Stimulated activated CD8-positive, alpha-beta memory T cell treated with anti-CD3 and anti-CD28 coated beads, Interleukin-2, amount 100 ng/mL, for 1 hour (primary cell): ENCODE measurements at places on chromosomes 3 and 15.

GRCh38 chr3:111808439-111808838 lies 50.6 kb upstream of the PHLDB2 start:
- DNase-seq, result no peak

GRCh38 chr3:149460117-149460516 lies 14.4 kb upstream of the TM4SF4 start:
- DNase-seq, result no peak

GRCh38 chr3:13708301-13708700 lies 159.4 kb downstream of the FBLN2 start:
- no peak for DNase-seq

- no peak for DNase-seq
These were observed 195.4 kb downstream of the GOLGA6L6 start for GRCh38 chr15:20346082-20346805.

DNA sequence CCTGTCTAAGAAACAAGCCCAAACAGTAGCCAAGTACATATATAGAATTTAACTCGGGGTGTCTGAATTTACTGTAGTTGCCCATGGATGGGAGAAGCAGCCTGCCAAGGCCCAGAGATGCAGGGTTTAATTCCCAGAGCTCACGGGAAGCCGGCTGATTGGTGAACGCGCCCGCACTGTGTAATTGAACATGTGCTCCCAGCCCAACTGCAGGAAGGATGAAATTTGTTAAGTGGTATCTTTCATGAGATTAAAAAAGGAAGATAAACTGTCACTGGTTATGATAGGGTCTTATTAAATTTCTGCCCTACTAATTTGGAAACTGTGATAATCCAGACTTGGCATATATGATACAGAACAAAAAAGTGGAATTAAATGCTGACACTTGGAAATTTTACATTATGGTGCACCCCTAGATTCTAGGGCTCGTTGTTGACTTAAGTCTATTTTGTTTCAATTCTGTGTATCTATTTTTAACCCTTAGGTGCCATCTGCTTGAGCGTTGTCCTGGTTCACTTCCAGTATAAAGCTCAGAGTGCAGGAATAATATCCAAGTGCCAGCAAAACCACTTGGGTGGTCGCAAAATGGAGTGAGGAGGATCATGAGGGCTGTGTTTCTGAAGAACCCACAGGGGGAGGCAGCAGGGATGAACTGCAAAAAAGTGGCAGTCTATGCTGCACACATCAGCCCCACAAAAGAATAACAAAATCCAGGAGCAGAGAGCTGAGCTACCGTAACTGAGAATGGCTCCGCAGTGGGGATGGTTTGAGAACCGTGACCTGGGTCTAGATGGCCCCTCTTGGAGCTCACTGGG lies 13.8 kb upstream of the TMC3 start:
- no peak for DNase-seq

DNA sequence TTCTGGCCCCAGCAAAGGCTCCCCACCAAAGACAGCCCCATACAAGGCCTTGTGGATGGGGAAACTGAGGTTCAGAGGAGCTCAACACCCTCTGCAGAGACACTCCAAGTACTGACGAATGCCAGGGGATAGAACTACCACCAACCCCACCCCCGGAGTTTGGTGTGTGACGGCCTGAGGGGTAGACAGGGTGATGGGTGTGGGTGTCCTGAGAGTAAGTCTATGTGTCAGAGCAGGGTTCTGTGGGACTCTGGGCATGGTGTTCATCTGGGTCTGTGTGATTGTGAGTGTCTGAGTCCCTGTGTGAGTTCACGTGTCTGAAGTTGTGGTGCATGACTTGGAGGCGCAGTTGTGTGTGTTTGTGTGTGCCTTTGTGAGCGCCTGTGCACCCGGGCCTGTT lies 7.4 kb downstream of the PTH1R start:
- no peak for DNase-seq

- no peak for DNase-seq
These were observed 390.3 kb downstream of the GABRB3 start for GRCh38 chr15:26382444-26383072.

GRCh38 chr3:27905625-27906024 lies 183.5 kb upstream of the EOMES start:
- peak; percentile 42 for DNase-seq

GRCh38 chr3:106303766-106304165 lies 435.0 kb upstream of the CBLB start:
- no peak for DNase-seq

DNA sequence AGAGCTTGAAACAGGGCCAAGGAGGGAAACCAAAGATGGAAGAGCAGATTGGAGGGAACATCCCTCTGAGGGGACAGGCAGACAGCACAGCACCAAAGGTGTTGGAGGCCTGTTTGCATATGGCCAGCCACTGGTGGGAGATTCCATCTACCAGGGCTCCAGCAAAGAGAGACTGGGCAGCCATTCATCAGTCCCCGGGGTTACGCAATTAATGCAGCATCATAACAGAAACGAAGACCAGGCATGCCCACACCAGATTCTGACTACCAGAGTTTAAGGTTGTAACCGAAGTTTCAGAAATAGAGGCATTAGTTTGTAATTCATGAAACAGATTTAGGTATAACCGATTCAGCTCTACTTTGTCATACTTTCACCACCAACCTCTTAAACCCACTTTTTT lies 58.1 kb downstream of the COL8A1 start:
- no peak for DNase-seq

DNA sequence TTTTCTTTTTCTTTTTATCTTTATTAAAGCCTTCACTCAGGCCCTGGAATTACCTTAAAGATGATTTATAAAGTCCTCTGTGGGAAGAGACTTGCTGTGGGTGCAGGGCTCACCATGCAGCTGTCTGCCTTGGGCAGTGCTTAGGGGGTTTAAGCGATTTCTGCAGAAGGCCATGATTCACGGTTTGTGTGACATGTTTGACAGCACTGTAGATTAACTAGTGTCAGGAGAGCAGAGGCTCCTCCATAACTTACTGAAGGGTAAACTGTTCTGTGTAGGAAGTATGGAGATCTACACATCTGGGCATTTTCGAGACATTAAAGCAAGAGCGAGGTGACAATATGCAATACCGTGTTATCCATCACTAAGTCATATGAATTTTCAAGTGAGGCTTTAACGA lies 137.7 kb downstream of the LRIG1 start:
- no peak for DNase-seq

GRCh38 chr15:31263751-31264558 lies 62.7 kb upstream of the KLF13 start:
- DNase-seq, result peak; percentile 60

- DNase-seq, result no peak
These were observed 276.8 kb downstream of the ULK4 start for GRCh38 chr3:41684797-41685735.

DNA sequence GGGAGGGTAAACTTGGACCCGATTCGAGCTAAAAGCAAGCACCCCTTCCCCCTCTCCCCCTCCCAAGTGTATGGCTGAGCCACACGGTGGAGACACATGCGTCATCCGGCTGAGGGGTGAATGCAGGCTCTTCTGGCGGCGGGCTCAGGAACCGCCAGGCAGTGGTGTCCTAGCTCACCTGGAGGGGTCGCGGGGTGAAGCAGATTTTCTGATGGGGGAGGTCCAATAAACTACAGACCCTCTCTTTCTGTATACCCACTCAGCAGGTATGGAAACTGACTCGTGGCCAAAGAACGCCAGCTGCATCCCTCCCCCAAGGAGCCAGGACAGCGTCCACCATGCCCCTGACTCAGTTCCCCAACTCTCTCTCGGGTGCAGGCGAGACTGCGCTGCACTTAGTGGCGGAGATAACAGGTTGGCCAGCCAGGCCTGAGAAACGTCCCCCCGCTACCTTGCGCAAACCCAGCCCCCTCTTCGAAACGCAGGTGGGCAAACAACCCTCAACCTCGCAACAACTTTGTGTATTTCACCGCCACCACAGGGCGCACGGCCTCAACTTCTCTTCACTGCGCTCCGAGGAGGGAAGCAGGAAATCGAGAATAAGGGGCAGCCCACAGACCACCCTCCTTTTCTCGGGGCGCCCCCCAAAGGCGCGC lies 1.3 kb downstream of the MAGI1 start:
- no peak for DNase-seq

GRCh38 chr15:31024330-31024729 lies 32.9 kb upstream of the MTMR10 start:
- no peak for DNase-seq

GRCh38 chr15:28895146-28895545 lies 9.4 kb downstream of the APBA2 start:
- no peak for DNase-seq

GRCh38 chr3:142884531-142884930 lies 4.4 kb downstream of the PCOLCE2 start:
- no peak for DNase-seq

DNA sequence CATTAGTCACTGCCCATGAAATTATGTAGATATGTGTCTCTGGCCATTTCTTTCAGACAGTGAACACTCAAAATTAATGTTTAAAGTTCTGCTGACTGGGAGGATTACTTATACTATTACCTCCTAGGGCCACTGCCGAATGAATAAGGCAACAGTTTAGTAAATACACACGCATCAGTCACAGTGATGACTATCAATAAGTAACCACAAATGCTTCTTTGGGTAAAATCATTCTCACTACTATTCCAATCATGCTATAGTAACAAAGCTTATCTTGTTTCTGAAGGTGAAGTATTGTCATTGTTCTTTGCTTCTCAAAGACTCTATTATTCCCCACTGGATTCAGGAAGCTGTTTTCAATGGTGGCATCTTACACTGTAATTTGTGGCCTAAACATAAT lies 478.8 kb downstream of the EPHA3 start:
- DNase-seq, result no peak

DNA sequence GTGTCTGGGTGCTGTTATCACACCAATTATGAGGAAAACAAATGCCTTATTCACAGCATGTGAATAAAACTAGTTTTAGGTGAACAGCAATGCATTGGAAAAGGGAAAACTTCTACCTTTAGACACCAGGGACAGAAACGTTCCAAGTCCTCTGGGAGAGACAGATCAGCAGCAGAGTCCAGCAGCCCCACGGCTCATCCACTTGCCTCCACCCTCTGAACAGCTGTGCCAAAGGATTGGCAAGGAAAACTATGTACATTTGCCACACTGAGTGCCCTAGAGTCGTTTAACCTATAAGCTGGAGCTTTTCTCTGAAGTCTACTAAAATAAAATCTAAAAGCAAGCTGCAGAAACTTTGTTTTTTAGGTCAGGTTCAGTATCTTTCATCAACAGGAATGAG lies 107.7 kb upstream of the EIF1B start:
- DNase-seq, result no peak

GRCh38 chr3:15438983-15439382 lies 11.6 kb downstream of the EAF1 start:
- DNase-seq, result no peak

DNA sequence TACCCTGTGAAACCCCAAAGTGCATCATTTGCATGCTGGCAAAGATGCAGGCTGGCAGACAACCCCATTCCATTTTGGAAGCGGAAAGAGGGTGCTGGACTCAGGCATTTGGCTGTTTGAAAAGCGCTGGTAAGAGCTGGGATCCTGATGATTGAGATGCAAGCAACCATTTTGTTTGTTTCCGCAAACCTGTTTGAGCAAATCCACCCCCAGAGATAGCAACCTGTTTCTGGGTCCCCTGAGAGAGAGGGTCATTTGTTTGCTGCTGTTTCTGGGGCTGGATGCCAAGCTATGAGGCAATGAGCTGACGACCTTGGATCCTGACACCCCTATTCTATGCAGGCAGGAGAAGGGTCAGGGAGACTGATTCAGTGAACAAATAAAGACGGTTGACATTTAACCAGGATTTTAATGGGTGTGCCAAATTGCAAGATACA lies 9.8 kb downstream of the SLC6A1 start:
- DNase-seq, result no peak

DNA sequence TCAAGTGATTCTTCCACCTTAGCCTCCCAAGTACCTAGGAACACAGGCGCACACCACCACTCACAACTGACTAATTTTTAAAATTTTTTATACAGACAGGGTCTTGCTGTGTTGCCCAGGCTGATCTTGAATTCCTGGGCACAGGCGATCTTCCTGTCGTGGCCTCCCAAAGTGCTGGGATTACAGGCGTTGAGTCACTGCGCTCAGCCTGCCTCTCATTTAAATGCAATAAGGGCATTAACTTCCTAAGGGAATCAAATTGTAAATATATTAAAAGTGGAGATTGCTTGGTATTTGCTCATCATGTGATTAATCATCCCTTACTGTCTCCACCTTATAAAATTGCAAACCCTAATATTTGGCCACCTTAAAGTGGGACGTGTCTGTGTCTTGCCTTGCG lies 65.2 kb downstream of the PGPEP1L start:
- no peak for DNase-seq
